GM18507 (cell line): ENCODE measurements at places on chromosomes 12 and 14.

- no peak for DNase-seq
These were observed 44.7 kb upstream of the CRACR2A start for GRCh38 chr12:3797531-3798048.

- no peak for DNase-seq
These were observed 15.4 kb upstream of the KRT5 start for GRCh38 chr12:52535574-52535973.

DNA sequence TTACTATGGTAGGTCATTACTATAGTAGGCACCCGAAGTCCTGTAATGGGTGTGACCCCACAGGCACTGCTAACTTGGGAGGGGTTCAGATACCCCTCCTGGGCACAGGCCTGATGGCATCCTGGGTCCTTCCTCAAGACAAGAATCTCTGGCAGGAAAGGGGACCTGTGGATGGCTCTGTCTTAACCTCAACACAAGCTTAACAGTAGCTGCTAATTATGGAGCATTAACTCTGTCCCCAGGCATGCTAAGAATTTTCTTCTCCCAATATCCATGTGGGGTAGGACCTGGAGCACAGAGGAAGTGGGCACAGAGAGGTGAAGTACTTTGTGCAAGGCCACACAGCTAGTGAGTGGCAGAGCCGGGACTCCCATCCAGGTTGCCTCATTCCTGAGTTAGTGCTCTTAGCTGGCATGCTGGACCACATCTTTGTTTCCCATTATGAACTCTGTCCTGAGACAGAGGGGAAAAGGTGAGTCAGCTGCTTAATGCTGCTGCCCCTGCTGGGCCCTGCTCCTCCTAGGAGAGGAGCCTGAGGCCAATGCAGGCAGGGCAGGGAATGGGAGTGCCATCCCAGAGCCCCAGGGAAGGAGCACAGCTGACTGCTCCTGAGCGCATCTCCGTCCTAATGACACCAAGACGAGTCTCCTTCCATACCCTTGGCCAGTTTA, 32.1 kb downstream of the GALNT16 start:
- no peak for DNase-seq

- DNase-seq, result no peak
These were observed 97.1 kb downstream of the C2CD5 start for GRCh38 chr12:22447223-22447622.

DNA sequence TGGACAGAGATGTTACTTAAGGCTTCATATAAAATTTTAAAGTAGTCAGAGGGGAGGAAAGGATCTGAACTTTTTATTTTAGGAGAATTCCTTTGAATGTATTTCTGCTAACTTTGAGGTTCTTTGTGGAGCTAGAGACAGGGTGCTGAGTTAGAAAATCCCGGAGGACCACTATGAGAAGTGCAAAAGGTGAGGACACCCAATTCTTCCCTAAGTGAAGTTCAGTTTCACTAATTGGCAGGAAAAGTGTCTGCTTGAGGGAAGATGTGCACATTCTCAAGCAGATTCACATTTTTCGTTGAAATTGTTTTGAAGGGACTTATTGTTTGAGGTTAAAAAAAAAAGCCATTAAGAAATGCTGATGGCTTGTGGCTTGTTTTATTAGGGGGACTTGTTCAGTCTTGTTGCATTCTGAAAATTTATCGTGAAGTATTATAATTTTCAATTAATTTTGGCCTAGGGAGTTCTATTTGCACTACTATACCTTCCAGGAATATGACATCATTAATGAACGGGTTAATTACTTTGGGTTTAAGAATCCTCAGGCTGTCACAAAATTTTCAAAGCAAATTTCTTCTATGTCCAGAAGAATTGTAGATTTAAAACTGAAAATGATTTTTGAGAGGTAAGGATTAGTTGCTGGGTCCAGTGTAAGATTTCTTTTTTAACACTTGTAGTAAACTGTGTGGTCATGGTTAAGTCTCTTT, 1.8 kb downstream of the PCNX1 start:
- DNase-seq, result no peak

GRCh38 chr14:105536691-105537579, 10.6 kb downstream of the TMEM121 start:
- DNase-seq, result no peak

- DNase-seq, result peak; percentile 33
These were observed 20.4 kb upstream of the ATP5MC2 start for GRCh38 chr12:53696285-53696654.

GRCh38 chr14:72975770-72976169, 49.5 kb downstream of the DCAF4 start:
- no peak for DNase-seq

DNA sequence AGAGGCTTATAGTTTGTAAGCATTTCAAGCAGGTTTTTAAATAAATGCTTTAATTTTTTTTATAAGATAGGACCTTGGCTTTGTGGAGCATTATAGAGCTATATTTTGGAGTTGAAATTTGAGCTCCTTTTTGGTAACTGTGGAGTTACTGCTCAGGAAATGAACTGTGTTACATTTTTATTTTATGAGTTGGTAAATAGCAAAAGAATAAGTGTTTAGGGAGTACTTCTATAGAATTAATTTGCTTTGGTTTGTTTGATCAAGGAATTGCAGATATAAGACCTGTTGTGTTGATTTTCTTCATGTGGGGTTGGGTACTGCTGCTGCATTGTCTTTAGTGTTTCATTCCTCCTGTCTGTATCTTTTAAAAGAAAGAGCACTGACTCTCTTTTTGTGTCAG, 3.5 kb downstream of the ATP2A2 start:
- DNase-seq, result no peak

DNA sequence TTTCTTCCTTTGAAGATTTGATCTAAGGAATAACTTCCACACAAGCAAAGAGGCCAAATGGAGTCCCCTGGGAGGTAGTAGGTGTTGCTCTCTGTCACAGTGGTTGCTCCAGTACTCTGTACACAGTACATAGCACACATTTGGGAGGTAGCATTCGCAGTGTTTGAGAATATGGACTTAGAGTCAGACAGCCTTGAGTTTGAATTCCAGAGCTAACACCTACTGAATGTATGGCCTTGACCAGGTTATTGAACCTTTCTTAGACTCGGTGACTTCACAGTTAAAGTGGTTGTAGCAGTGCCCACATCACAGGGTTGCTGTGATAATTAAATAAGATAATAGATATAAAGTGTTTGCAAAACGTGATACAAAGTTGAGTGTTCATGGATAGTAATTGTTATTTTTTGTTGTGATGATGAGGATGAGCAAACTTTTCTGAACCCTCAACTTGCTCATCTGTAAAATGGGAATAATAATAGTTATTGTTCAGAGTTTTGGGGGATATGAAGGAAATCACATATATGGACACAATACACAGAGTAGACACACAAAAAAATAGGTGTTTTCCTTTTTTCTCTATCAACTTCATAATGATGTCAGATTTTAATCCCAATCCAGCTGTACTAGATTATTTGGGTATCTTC, 271.6 kb upstream of the CRY1 start:
- DNase-seq, result no peak

- DNase-seq, result no peak
These were observed 49.6 kb upstream of the RASSF3 start for GRCh38 chr12:64560396-64561301.

DNA sequence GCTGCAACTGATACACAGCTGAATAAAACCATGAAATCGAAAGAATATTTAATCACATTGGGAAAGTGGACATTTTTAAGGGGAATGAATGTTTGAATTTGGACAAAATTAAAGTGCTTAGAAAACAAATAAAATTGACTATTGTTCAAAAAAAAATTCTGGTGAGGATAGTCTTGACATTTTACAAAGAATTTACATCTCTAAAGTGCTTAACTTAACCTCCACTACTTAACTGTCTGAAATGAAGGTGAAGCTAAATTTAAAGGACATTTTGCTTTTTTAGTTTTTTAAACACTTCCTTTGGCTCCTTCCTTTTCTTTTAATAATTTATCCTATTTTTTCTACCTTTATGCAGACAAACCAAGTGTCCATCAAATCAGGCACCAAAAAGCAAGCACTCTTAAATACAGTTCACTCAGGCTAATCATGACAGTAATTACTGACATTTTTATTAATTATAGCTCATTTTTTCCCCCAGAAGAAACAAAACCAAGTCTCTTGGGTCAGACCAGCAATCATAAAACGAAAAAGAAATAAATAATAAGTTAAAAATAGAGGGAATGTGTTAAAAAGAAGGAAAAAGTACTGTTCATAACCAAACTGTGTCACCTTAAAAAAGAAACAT, 5.7 kb upstream of the CCND2 start:
- DNase-seq, result no peak

DNA sequence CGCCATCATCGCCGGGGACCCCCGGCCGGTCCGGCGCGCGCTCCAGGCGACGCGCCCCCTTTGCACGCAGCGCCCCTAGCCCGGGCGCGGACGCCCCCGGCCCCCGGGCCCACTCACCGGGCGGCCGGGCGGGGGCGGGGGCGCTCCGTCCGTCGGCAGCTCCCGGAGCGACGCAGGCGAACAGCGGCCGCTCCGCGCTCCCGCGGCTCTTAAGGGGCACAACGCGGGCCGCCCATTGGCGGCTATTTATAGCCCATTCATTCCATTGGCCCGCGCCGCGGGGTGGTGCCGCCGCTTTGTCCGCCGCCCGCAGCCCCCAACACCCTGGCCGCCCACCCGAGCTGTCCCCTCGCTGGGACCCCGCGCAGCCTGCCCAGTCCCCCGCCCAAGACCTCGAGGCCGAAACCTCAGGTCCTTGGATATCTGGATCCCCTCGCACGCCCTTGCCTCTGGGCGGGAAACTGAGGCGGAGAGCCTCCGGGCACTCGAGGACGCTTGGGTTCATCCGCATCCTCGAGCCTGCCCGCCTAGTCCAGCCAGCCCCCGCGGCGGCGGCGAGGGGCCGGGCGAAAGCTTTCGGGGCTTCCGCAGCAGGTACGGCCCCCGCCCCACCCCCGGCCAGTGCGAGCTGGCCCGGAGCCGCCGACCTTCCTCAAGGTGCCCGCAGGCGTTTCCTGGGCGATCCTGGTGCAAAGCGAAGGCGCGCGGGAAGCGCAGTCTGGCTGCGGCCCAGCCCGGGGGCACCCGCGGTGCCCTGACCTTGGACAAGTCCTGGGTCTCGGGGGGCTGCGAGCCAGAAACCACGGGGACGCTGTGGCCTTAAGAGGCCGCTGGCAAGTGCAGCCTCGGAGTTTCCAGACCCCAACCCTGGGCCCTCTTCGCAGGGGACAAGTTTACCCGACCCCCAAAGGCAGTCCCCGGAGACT, at the start of gene CKB:
CKB (minus strand) TSS at position 182 of the 926 bp plus-strand sequence. CDS start 337 bp downstream, outside the sequence.
- no peak for DNase-seq

DNA sequence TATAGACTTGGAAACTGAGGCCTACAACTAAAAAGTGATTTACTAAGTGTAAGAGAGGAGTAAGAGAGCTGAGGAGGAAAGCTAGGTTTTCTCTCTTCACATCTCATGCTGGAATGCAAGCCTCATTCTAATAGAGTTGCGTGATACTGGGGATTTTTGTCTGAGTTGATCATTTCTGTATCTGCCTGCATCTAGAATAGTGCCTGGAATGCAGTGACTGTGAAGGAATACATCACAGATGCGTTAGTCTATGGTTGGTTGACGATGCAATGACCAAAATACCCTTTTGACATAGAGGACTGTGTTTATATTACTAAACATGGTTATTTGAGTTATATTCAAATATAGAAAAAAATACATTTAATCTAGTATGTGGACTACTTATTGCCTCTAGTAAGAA, 9.2 kb upstream of the TMEM117 start:
- no peak for DNase-seq

GRCh38 chr12:77996670-77997069, 166.0 kb downstream of the NAV3 start:
- no peak for DNase-seq

GRCh38 chr12:107134558-107134957, 41.2 kb upstream of the CRY1 start:
- no peak for DNase-seq

DNA sequence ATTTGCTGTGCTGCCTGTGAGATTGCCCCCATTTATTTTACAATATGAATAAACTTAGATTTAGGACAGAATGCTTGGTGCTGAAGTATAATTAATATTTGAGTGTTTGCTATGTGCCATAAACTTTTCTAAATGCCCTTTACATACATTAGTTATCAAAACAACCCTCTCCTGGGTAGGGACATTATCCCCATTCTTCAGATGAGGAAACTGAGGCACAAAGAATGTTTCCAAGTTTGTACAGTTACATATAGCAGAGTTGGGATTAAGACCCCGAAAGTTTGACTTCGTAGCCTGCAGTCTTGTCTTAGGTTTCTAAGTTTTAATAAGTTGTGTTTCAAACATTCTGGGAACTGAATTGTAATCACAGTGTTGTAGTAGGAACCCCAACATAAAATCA, 18.4 kb downstream of the KLHDC2 start:
- no peak for DNase-seq

GRCh38 chr12:113318900-113319628, 15.8 kb downstream of the SLC8B1 start:
- DNase-seq, result no peak

DNA sequence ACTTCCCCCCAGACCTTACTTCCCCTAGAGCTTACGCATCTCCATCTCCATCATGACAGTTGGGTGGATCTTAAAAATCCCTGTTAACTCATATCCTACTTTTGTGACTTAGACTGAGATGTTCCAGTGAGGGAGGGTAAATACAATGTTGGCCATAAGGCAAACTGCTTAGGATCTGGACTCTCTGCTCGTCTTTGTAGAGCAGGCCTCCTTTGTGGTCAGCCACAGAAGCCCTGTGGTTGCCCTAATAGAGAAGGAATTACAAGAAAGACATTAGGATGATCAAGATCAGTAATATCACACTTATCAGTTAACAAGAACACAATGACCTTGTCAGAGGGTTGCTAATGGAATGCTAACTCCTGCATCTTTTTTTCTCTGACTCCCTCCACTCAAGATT, 52.0 kb downstream of the TMEM132C start:
- no peak for DNase-seq

DNA sequence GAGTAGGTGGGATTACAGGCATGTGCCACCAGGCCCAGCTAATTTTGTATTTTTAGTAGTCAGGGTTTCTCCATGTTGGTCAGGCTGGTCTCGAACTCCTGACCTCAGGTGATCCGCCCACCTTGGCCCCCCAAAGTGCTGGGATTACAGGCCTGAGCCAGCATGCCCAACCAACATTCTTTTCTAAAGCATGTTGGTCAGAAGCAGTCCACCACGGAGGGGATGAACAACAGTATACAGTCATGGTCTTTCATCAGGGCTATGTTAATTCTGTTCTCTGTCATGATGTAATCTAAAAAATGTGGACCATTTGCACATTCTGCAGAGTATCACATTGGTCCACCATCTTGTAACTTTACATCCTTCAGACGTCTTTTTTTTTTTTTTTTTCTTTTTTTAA, 3.6 kb downstream of the MRPL51 start:
- no peak for DNase-seq

- DNase-seq, result no peak
These were observed 6.6 kb downstream of the PHB2 start for GRCh38 chr12:6963791-6964413.

- peak; percentile 89 for DNase-seq
These were observed 1.5 kb downstream of the APOLD1 start for GRCh38 chr12:12786706-12787601.

GRCh38 chr12:13257356-13257875, 60.9 kb downstream of the EMP1 start:
- no peak for DNase-seq

GRCh38 chr12:5466521-5466960, 34.6 kb downstream of the NTF3 start:
- no peak for DNase-seq

GRCh38 chr12:27297566-27297965, 35.1 kb upstream of the BMAL2 start:
- no peak for DNase-seq
